ENCODE measurements at places on chromosomes 2 and 18.

- DNase-seq = no peak
Observed at GRCh38 chr2:44663471-44664073, 277.9 kb upstream of the SIX3 start.

GRCh38 chr2:186347472-186347871 lies 138.6 kb upstream of the ZC3H15 start:
- peak; percentile 97 for DNase-seq

DNA sequence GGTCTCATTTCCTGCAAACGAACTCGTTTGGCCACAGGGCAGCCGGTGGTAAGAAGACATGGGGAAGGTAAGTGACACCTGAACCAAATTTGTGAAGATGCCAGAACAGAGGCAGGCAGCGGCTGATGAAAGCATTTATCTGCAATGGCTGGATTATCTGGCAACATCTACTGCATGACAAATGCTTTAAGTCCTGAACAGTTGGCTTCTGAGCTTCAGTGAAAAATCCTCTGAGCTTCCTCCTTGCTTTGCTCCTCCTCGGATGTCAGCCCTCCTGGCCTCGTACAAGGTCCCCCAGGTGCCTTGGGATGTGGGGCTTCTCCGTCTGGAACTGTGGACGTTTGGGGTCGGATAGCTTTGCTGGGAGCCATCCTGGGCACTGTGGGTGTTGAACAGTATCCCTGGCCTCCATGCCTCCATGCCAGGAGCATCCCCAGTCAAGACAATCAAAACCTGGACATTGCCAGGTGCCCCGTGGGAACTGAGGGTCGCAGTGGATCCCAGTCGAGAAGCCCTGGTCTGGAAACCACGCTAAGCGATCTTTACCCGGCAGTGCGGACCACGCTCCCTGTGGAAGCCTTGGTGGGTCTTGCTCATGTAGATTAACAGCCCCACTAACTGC lies 49.3 kb downstream of the KCNG2 start:
- DNase-seq = no peak

DNA sequence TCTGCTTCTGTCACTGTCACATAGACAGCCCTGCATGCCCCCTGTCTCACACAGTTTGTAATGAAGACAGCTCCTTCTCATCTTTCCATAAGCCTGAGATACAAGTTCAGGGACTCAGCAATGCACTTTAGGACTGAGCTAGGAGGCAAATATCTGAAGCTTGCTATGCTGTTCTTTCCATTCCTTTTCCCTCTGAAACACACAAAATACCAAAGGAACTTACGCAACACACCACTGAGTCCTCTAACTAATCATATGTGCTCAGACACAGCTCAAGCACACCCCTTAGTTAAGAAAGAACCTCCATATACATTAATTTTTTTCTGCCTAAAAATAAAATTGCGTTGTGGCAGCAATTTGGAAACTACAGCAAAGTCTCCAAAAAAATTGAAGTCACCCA lies 17.9 kb downstream of the SERPINB8 start:
- DNase-seq = no peak

- DNase-seq = no peak
Observed at GRCh38 chr2:220626603-220627002, 945.5 kb downstream of the EPHA4 start.

- no peak for DNase-seq
Observed at GRCh38 chr2:140063356-140063755, 1283.2 kb upstream of the NXPH2 start.

DNA sequence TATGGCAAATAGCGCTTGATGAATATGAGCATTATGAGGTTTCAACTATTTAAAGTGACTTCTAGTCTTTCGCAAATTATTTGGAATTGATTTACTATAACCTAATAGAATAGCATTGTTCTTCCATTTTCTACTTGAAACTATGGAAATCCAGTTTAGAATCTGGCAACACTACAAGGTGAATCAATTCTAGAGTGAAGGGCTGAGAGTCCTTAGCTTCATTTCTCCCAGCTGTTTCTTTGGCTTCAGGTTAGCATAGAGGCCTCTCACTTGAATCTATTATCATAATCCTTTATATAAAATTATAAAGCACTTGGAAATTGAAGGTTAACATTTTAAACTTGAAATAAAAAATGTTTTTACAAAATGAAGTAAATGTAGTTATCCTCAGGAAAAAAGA lies 318.8 kb downstream of the CCDC85A start:
- DNase-seq = no peak

- DNase-seq = peak; percentile 52
Observed at GRCh38 chr2:30072250-30072842, 74.5 kb upstream of the YPEL5 start.

- no peak for DNase-seq
Observed at GRCh38 chr2:64007924-64008323, 11.3 kb downstream of the VPS54 start.

- DNase-seq = no peak
Observed at GRCh38 chr2:239298116-239298804, 102.6 kb downstream of the HDAC4 start.

DNA sequence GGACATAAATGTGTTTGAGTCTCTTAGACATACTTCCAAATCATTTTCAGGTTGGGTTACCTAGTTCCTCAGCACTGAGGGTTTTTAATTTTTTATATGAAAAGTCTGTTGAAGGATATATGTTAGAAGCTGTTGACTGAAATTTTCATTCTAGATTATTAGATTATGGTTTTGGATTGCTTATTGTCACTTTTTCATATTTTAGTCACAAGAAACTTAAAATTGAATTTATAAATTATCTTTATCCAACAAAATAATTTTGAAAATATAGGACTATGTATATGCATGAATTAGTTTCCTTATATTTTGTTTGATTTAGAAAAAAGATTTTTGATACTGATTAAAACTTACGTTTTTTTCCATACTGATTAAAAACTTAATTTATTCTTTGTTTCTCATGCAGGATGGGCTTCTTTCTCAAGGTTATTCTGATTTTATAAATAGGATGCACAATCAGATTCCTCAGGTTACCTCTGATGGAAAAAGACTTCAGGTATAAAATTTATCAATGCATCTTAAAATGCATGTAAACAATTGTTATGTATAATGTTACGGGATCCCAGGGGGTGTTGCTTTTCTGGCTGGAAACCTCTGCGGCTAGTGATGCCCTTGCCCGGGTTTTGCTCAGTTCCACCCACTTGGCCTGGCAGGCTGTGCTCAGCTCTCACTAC lies 26.2 kb downstream of the DDX1 start:
- no peak for DNase-seq

- DNase-seq = no peak
Observed at GRCh38 chr18:68874361-68874760, 76.5 kb downstream of the CCDC102B start.

DNA sequence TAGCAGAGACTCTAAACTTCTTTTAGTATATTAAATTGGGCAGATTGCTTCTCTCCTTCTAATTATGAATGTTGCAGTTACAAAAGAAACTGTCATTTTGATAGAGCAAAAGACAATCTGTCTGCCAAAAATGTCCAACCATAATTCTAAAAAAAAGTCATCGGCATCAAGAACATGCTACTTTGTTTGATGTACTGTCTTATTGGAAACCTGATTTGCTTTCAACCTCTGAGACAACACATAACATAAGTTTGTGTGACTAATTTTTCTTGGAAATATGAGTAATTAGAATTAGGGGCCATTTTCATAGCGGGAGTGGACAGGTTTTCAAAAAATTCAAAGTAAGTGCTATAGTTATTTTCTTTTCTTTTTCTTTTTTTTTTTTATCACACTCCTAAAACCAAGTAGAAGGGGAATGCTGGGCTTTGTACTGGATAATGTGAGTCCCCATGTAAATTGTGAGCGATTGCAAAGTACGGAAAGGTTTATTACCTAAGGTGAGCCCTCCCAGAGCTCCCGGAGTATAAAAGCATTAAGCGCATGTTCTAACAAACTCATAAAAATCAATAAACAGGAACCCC lies 59.1 kb downstream of the ZEB2 start:
- DNase-seq = no peak

DNA sequence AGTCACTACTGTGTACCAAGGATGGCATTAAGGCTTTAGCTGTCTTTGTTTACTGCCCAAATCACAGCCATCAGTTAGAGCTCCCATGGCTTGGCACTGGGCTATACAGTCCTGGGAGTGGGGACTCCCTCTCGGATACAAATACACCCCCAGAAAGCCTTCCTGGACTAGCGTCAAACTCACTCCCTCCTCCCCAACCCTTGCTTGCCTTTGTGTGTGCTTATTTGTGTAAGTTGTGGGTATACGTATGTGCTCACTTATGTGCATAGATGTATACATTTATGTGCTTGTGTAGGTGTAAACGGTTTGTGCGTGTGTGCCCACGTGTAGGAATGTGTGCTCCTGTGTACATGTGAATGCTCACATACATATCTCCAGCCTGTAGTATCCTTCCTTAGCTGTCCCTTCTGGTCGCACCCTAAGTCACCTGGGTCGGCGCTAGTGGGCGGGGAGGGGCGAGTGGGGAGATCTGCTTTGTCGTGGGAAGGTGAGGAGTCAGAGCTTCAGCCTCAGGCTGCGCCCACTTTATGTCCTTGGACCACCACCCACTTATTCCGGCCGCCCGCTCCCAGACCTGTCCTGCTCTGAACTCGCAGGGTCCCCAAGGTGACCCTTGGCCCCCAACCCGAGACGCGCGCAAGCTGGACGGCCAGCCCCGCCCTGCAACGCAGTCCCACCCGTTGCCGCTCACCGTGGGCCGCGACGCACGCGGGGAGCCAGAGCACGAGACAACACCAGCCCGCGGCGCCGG lies 461 bp downstream of the PRADC1 start:
- DNase-seq = no peak

GRCh38 chr2:105272176-105272575 lies 30.6 kb downstream of the GPR45 start:
- no peak for DNase-seq
